ENCODE measurements at places on chromosomes 13 and 19.
A peak's percentile ranks its signal among the peaks of the same experiment; 100 is the strongest.

DNA sequence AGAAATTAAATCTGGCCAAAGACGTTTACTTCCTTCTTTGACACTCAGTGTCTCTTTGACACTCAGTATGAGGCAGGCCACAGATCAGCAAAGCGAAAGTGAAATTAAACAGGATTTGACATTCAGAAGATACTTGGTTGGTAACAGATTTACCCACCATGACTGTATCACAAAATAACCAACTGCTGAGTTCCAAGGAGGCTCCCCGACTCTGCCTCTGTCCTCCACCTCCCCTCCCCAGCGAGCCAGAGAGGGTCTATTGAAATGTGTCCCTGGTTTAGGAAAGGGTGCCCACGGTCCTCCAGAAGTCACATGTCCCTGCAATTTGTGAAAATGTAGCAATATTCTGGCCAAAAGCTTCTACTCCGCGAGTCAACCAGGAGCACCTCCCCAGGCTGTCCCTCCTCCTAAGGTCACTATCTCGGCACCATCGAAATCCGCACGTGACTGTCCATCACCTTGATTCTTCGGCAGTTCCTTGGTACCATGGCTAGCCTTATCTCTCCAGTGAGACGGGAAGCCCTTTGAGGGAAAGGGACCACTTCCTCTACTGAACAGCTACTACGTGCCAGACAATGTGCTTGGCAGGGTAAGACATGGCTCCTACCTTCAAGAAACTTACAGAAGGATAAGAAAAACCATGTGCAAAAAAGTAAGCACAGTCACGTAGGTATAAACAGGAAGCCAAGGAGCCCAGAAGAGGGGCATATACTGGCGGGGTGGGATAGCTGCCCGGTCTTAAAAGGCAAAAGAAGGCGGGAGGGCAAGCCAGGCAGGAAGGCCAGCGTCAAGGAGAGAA lies 1.5 kb downstream of the N4BP2L1 start:
- peak; percentile 83 for DNase-seq

DNA sequence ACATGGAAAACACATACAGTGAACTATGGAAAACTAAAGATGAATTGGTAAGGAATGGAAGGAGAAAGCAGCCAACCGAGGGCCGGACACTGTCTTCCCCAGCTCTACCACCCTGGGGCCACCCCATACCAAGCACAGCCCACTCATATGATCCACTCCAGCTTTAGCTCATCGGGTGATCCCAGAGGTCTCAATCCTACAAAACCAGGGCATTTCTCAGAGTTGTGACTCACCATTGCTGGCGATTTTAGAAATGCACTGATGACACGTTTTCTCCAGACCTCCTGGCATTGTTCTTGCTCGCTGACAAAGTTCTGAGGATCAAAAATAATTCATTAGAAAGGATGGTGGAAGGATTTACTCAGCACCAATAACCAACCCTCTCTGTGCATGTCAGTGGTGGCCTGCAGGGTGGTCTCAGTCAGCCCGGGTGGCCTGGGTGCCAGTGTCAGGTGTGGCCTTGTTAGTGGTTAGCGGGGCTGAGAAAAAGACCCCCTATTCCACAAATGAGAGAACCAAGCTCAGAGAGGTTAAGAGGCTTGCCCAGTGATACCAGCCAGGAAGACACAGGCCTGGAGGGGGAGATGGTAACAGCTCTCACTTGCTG lies 6.6 kb downstream of the TMEM272 start:
- DNase-seq = no peak

DNA sequence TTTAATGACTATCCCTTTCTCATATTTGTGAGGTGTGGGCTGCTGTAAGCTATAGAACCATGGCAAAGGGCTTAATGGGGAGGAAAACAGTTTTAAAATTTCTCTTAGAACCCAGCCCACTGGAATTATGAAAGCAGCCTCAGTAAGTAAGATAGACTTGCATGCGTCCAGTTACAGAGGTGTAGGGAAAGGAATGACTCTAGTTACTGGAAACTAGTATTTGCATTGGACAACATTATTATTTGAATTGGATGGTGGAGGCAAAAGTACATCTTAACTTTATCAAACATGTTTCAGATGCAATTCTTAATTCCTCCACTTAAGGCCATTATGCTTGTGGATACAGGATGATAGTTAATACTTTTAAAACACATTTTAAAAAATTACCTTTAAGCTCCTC lies 292.9 kb downstream of the SPRY2 start:
- DNase-seq = no peak

GRCh38 chr19:31102674-31103073 lies 246.6 kb downstream of the TSHZ3 start:
- no peak for DNase-seq

- DNase-seq = no peak
These were observed 8.6 kb upstream of the EPSTI1 start for GRCh38 chr13:43000676-43001075.

GRCh38 chr13:77868717-77869116 lies 49.9 kb downstream of the EDNRB start:
- peak; percentile 13 for DNase-seq

- no peak for DNase-seq
These were observed 6.8 kb upstream of the ZNF561 start for GRCh38 chr19:9627856-9628255.
